ENCODE measurements at places on chromosomes 6 and 20. TPM values are rescaled to one million over a fixed set of nuclear protein-coding genes. Genes with fewer than 3 reads are reported as not detected.
A peak's percentile ranks its signal among the peaks of the same experiment; 100 is the strongest.

- no peak overlapping the region for H3K27ac ChIP-seq
- no peaks in the 10 kb centered on the region for H3K27me3 ChIP-seq
- peak; percentile 73 for DNase-seq
- no peak overlapping the region for H3K4me3 ChIP-seq
Observed at GRCh38 chr20:1437235-1437904, 29.3 kb downstream of the NSFL1C start.

DNA sequence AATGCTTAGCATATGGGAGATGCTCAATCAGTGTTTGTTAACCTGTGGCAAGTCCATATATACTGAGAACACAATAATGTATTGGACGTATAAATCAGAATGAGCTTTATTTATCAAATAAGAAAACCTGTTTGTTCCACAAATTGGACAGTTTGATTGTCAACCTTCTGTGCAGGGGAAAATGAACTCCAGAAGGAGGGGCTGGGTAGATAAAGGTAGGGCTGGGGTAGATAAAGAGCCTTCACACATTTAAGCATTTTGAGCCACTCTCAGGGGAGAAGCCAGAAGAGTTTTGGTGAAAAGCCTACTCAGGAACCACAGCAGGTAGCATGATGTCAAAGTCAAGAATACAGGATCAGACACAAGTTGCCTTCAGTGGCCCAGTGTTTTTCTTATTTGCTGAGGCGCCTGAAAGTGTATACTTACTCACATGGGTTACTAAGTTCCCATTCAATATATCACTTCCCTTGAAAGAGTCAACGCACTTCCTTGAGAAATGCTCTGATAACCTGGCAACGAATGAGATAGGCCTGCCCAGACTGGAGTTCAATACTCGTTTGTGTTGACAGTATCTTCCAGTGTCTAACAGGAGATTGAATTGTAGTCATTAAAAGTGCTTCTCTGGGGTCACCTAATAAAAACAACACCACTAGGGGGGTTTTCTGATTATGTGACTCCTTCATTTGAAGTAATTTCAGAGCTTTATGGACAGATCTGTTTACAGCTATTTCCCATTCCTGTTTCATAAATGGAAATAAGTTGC lies 263.9 kb upstream of the CITED2 start:
- no peaks in the 10 kb centered on the region for H3K4me1 ChIP-seq
- no peak overlapping the region for H3K4me3 ChIP-seq
- H3K27ac ChIP-seq, result no peak overlapping the region
- H3K27me3 ChIP-seq, result no peaks in the 10 kb centered on the region

HDGFL1 gene
- total RNA-seq, result not detected

GRCh38 chr20:52748285-52748932 lies 223.7 kb upstream of the TSHZ2 start:
- no peak for DNase-seq
- H3K36me3 ChIP-seq, result no peaks in the 10 kb centered on the region
- no peaks in the 10 kb centered on the region for H3K27me3 ChIP-seq
- H3K27ac ChIP-seq, result peak overlapping the region; percentile 45
- no peak overlapping the region for H3K4me3 ChIP-seq
- H3K4me1 ChIP-seq, result no peaks in the 10 kb centered on the region

EYS gene
- not detected for total RNA-seq

GRCh38 chr20:19998990-19999705 lies 18.0 kb upstream of the NAA20 start:
- H3K27me3 ChIP-seq, result no peaks in the 10 kb centered on the region
- peak overlapping the region; percentile 11 for H3K27ac ChIP-seq
- no peak for DNase-seq
- H3K36me3 ChIP-seq, result peaks cover 51% of the 10 kb centered on the region
- peaks cover 44% of the 10 kb centered on the region for H3K4me1 ChIP-seq

SYNCRIP gene
- 68.5 TPM for total RNA-seq

DNA sequence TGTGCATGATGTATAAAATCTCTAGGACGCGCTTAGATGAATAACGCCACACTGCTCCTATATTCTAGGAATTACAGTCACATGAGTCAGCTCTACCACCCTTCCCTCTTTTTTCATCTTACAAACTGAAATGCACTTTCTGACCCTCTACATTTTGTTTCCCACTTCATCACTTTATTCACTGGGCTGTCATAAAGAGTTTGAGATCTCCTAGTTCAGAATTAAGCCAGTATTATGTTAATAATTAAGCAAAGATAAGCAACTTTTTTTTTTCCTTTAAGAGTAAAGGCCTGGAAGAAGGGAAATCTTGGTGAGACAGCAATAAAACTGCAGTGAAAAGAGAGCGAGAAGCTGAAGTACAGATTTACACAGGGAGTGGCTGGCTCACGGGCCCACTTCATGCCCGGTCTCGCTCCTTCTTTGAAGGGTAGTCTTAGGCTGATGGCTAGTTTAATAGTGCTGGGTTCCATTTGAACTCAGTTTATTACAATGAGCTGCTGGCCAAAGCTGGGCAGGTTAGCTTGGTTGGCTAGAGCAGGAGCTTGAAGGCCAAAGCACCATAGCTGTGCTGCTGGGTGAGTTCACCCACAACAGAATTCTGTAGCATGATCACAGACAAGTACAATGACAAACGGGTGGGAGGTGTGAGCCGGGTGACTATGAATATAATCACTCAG lies 110.6 kb downstream of the MAP7 start:
- H3K36me3 ChIP-seq, result no peaks in the 10 kb centered on the region

ANKRD6 gene
- total RNA-seq, result 7.4 TPM

- H3K4me3 ChIP-seq, result no peak overlapping the region
- H3K27ac ChIP-seq, result no peak overlapping the region
- no peaks in the 10 kb centered on the region for H3K36me3 ChIP-seq
- no peak for DNase-seq
Observed at GRCh38 chr6:17530321-17530835, 69.7 kb upstream of the FAM8A1 start.

DNA sequence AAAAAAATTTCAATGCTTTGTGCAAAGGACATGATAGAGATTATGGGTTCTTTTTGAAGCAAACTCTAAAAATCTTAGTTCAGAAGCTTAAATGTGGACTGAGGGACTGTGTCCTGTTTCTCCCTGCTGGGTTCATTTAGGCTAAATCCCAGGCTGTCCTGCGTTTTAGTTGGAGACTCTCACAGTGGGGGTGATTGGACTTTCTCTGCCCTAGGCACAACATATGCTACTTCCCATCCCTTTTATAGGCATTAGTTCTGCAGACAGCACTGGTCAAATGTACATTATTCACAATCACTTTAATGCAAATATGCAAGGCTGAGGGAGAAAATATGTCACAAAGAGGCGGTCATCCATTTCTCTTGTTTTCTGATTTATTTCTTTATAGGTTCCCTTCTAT lies 71.3 kb downstream of the TFAP2B start:
- no peak overlapping the region for H3K4me3 ChIP-seq
- DNase-seq, result no peak
- no peaks in the 10 kb centered on the region for H3K27me3 ChIP-seq
- H3K4me1 ChIP-seq, result no peaks in the 10 kb centered on the region

RPL10A gene
- 570 TPM for total RNA-seq

GRCh38 chr6:29653452-29654038 lies 3.3 kb upstream of the MOG start:
- H3K4me3 ChIP-seq, result no peak overlapping the region
- H3K4me1 ChIP-seq, result peaks cover 30% of the 10 kb centered on the region
- H3K27ac ChIP-seq, result no peak overlapping the region
- H3K27me3 ChIP-seq, result peaks cover 3% of the 10 kb centered on the region

DNA sequence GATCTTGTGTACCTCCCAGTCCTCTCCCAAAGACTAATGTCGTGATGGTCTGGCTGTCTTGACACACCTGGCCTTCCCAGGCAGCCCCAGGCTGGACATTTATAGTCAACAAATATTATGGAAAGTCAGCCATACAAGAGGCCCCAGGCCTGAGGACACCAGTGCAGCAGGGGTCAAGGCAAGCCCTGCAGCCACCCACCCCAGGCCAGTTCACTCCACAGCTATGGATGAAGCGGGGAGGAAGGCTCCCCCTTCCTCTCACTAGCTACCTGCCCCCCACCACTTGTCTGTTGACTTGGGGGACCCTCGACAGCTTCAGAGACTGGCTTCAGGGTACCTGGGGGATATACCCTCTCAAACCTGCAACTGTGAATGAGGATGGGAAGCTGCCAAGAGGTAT lies 132.1 kb downstream of the MRPL14 start:
- H3K4me1 ChIP-seq, result peaks cover 39% of the 10 kb centered on the region
- H3K27me3 ChIP-seq, result no peaks in the 10 kb centered on the region
- no peak overlapping the region for H3K4me3 ChIP-seq
- DNase-seq, result no peak
- H3K36me3 ChIP-seq, result no peaks in the 10 kb centered on the region

DNA sequence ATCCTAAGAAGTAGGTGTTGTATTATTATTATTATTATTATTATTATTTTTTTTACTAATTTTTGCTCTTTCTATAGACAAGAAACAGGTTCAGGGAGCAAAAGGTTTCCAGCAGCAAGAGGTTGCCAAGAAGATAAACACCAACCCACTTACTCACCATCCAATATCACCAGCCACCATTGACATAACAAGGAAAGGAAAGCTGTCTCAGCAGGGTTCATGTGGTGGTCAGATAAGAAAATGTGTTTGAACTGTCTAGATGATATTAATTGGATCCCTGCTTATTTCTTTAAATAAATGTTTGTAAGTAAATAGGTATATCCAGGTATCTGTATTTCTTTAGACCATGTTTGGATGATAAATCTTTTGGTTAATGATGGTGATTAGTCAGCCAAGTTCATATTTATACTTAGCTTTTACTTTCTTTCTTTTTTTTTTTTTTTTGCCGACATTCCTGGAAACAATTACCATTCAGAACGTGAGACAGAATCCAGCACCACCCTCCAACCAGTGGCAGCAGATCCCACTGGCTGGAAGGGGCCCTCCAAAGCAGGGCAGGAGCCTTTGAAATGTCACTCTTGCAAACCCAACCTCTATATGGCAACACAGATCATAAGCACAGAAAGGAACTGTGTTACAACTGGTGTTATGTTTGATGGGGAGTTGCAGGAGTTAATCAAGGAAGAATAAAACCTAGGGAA lies 139.2 kb upstream of the ECI2 start:
- H3K27ac ChIP-seq, result no peak overlapping the region
- H3K27me3 ChIP-seq, result no peaks in the 10 kb centered on the region
- no peak for DNase-seq

CTSZ gene
- total RNA-seq, result 190 TPM

GRCh38 chr6:157049133-157049532 lies 272.0 kb downstream of the ARID1B start:
- no peaks in the 10 kb centered on the region for H3K27me3 ChIP-seq
- no peak overlapping the region for H3K4me3 ChIP-seq
- no peaks in the 10 kb centered on the region for H3K36me3 ChIP-seq
- no peaks in the 10 kb centered on the region for H3K4me1 ChIP-seq
- no peak overlapping the region for H3K27ac ChIP-seq

DNA sequence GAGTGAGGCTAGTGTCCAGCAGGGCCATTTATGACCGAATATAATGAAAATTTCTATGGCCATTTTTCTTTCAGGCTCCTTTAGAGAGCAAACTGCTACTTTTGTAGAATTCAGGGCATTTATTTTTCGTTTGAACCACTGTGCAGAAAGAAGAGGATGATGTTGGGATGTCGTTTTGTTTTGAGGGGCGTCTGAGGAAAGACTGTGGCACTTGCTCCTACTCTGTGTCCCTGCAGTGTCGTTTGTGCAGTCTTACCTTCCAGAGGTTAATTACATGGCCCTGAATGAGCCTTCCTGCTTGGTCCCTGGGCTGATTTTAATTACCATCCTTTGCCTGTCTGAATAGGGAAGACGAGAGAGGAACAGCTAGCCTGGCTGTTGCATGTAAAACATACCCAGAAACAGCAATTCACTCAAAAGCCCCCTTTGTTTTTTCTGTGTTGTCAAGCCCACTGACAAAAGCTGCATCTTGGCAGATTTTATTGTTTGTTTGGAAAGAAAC lies 65.3 kb downstream of the CTNNBL1 start:
- H3K27me3 ChIP-seq, result no peaks in the 10 kb centered on the region
- no peak overlapping the region for H3K4me3 ChIP-seq
- H3K27ac ChIP-seq, result no peak overlapping the region
- no peaks in the 10 kb centered on the region for H3K4me1 ChIP-seq
- H3K36me3 ChIP-seq, result peaks cover 64% of the 10 kb centered on the region

IL20RA gene
- 1.2 TPM for total RNA-seq

DNA sequence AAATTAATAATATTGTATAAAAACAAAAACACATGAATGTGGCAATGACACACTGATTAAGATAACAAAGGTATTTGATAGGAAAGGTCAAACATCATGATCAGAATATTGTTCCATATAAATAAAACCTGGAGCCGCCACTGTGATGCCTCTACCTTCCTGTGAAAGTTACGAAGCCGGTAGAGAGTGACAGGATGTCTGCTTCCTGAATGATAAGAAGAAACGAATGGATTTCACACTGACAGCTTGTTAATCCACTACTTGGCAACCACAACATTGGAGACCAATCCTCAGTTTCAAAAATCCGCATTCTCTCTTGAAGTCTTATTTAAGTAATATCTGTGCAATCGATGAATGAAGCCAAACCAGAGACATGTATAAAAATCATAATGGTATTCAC lies 315.1 kb downstream of the HDGFL1 start:
- H3K4me3 ChIP-seq, result no peak overlapping the region
- H3K27ac ChIP-seq, result peak overlapping the region; percentile 40
- no peaks in the 10 kb centered on the region for H3K36me3 ChIP-seq
- no peaks in the 10 kb centered on the region for H3K27me3 ChIP-seq
- no peak for DNase-seq
- H3K4me1 ChIP-seq, result peaks cover 14% of the 10 kb centered on the region

TBX18 gene
- total RNA-seq, result 5.4 TPM

PTCHD4 gene
- total RNA-seq, result 0.51 TPM

DNA sequence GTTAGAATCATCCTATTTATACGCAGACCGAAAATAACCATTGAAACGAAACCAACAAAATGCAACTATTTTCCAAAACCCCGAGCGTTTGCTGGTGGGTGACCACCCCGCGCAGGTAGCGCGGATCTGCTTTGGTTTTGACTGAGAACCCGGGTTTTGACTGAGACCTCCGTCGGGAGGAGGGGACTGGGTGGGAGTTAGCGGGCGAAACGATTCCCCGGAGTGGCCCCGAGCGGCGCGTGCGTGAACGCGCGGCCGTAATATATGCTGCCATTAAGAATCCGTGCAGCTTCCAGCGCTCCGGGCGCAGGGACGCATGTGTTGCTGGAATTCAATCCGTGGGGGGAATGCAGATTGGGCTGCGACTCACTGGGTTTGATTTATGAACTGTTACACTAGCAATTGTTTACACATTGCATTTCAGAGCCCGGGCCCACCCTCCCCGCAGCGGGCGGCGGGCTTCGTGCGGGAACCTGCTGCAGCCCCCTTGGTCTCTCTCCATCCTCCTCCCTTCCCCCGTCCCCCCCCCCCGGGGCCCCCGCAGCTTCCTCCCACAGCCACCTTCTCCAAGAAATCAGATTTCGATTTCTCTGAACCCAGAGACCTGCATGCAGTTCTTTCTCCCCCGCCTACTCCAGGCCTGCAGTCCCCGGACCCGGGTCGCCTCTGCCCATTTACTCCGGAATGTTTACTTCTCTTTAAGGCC lies 9.9 kb downstream of the NRN1 start:
- DNase-seq, result no peak
- H3K27me3 ChIP-seq, result peaks cover 99% of the 10 kb centered on the region
- peak overlapping the region; percentile 56 for H3K4me3 ChIP-seq
- peaks cover 45% of the 10 kb centered on the region for H3K4me1 ChIP-seq
- no peaks in the 10 kb centered on the region for H3K36me3 ChIP-seq

SLC22A7 gene
- total RNA-seq, result not detected

GRCh38 chr6:133893946-133894345 lies 5.0 kb downstream of the TCF21 start:
- DNase-seq, result no peak
- H3K36me3 ChIP-seq, result no peaks in the 10 kb centered on the region
- peak overlapping the region; percentile 40 for H3K27ac ChIP-seq
